Hindlimb muscle (tissue), 1 donor: ENCODE measurements at places on chromosomes 16 and 17.

- no peak for DNase-seq
These were observed 10.5 kb downstream of the PIK3R6 start for GRCh38 chr17:8856869-8857575.

DNA sequence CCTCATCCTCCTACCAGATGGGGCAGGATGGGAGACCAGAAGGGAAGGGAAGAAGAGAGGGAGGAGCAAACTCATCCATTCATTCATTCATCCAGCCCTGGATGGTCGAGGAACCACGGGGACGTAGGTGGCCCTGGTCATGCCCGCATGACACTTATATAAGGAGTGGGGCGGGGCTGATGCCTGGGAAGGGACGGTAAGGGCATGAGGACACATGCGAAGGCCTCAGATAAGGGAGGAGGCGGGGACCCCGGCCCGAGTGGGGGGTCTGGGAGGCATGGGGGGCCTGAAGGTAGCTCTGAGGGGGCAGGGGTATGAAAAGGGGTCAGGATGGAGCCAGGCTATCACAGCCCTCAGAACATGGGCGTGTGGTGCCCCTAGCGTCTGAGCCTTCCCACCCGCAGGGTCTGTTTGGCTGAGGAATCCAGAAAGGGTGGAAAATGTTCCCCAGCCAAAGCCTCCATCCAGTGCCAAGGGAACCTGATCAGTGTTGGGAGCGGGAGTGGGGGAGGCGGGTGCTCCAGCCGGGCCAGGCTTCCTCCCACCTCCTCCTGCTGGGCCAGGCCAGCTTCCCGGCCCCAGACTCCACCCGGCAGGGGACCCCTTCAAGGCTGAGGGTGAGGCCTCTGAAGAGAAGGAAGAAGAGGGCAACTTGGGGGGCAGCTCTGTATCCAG is 17.6 kb upstream of the CD79B start:
- DNase-seq, result peak; percentile 53

- DNase-seq, result no peak
These were observed 45.3 kb downstream of the GLG1 start for GRCh38 chr16:74561626-74562025.

GRCh38 chr16:64878940-64879339 is 242.9 kb downstream of the CDH11 start:
- DNase-seq, result peak; percentile 12

- DNase-seq, result no peak
These were observed 4.2 kb downstream of the LHX1 start for GRCh38 chr17:36941265-36942010.

DNA sequence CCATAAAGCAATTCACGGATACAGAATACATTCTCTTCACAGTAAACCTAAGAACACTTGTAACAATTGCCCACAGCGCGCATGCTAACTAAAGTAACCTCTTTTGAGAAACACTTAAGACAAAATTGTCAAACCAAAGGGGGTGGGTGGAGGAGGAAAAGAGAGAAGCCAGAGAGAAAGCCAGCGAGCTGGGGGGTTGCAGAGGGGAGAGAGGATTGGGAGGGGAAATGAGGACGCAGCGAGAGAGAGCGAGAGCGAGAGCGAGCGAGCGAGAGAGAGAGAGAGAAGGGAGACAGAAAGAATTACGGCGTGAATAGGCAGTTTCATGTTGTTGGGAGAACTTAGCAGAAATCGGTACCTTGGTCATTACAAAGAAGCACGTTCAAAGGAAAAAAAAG is 1.6 kb upstream of the HOXB7 start:
- DNase-seq, result no peak

GRCh38 chr16:19092653-19093410 is 20.9 kb upstream of the ITPRIPL2 start:
- DNase-seq, result no peak

GRCh38 chr16:3998793-3999478 is 117.3 kb downstream of the ADCY9 start:
- peak; percentile 66 for DNase-seq
